ENCODE measurements at places on chromosomes 5 and 9.

DNA sequence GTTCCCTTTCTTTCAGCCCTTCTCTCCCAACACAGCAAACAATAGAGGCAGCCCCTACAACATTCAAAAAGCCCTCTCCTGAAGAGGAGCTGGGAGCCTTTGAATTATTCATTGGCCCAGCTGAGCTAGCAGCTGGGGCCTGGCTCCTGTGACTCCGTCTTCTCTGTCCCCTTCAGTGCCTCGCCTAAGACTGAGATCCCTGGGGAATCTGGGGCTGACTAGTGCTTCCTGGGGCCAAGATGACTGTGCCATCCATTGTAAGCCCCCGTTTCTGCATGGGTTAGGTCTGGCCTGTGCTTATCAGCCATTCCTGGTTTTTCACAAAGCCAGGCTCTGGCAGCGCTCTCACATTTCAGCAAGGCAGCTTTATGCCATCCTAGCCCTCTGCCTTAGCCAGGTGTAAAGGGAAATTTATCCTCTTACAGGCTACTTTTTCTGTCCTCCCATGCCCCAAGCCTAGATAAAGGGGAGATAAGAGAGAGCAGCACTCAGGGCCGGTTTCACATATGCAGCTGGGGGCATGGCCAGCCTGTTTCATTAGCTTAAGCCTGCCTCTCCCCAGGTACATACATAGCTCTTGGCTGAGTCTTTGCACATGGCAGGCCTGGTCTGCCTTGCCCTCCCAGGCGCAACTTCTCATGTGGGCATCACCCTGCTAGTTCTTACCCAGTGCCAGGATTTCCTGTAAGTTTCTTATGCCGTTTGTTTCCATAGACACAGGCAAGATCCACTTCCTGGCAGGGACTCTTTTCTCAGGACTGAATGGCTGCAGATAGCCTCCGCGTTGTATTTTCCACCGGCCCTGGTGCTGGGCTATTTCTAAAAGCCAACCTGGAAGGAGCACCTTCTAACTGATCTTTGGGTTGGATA lies 15.8 kb downstream of the PTPA start:
- DNase-seq, result no peak

- DNase-seq, result no peak
Measured at GRCh38 chr9:6382681-6383080, 30.3 kb upstream of the UHRF2 start.

GRCh38 chr9:138095813-138096518 lies 218.4 kb downstream of the CACNA1B start:
- DNase-seq, result no peak

DNA sequence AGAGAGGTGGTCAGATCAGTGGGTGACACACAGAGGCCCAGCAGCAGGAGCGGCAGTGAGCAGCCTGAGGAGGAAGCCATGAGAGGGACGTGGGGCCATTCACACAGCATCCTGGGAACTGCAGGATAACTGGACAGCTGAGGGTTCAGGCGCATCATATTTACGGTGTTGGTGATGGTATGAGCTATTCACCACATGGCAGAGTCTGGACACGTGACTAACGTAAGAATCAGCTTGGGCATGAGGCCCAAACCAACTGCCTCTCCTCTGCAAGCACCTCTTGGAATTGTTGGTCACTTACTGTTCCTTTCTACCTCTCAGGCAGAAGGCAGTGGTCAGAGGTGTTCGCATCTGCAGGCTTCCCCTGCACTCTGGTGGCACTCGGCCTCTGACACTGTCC lies 141.1 kb downstream of the ENTREP1 start:
- DNase-seq, result no peak

Measured in activated CD4-positive, alpha-beta T cell treated with anti-CD3 and anti-CD28 coated beads for 4 hours (primary cell).